Activated T-cell treated with anti-CD3 and anti-CD28 coated beads for 24 hours (primary cell): ENCODE measurements at places on chromosomes 11 and 22.
A peak's percentile ranks its signal among the peaks of the same experiment; 100 is the strongest.

- DNase-seq: no peak
These were observed 37.6 kb upstream of the TMEM135 start for GRCh38 chr11:86999859-87000753.

GRCh38 chr11:134939905-134940304 lies 527.9 kb upstream of the B3GAT1 start:
- no peak for DNase-seq

GRCh38 chr11:74019104-74019738 lies 10.3 kb upstream of the UCP3 start:
- no peak for DNase-seq

GRCh38 chr11:64492561-64492960 lies 98.5 kb upstream of the SLC22A12 start:
- DNase-seq: no peak

GRCh38 chr11:109208121-109208520 lies 213.9 kb upstream of the C11orf87 start:
- no peak for DNase-seq

- peak; percentile 60 for DNase-seq
These were observed at the start of gene TRPM5 for GRCh38 chr11:2443881-2444820. Gene TRPM5, minus strand, starts transcription at chr11:2444514. Its CDS starts 21,478 bp downstream, at chr11:2423036.

DNA sequence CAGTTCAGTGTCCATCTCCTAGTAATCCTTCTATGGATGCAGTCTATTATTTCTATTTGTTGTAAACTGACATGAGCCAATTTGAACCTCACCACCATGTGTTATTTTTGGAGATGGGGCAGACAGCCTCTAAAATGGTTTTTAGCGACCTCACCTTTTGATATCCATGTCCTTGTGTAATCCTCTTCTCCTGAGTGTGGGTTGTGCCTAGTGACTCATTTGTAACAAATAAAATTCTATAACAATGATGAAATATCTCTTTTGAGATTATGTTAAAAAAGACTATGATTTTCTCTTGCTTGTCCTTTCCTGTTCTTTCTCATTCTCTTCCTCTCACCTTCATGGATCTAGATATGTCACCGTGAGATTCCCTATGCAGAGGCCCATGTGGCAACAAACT lies 554.6 kb upstream of the ANO3 start:
- DNase-seq: no peak

DNA sequence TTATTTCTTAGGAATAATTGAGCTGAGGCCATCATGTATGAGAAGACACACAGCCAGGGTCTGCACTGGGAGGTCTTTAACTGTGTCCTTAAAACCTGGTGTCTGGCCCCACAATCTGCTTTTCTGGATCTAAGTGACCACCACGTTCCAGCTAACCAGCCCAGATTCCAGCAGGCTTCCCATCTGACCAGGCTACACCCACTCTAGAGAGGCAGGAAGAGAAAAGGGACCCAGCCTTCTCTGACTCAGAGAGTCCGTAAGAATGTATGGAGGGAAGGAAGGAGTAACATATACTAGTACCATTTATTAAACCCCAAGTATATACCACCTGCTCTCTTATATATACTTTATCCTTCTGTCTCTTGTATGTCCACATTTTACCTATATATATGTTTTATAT lies 80.1 kb downstream of the LDLRAD3 start:
- DNase-seq: no peak

GRCh38 chr22:26812731-26813130 lies 155.3 kb downstream of the MIAT start:
- DNase-seq: no peak

DNA sequence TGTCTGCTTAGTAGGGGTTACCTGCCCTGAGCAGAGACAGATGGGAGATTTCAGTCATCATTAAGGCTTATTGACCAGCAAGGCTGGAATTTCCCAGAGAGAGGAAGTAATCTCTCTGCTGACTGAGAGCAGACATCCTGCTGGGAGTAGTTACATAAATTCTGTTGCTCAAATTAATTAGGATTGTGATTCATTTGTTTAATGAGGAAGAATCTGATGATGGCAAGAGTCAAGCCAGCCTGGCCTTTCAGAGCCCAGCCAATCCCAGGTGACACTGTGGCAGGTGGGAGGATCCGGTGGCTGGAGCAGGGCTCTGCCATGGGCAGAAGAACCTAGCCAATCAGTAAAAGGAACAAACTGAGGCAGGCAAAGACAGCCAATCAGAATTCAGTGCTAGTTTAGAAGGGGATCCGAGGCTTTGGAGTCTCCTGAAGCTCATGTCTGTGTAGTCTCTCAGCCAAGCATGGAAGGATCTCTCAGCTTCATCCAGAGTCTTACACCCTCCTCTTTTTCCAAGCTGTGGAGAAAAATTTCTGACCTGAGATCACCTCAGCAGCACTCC lies 61.2 kb upstream of the CHST1 start:
- DNase-seq: no peak

DNA sequence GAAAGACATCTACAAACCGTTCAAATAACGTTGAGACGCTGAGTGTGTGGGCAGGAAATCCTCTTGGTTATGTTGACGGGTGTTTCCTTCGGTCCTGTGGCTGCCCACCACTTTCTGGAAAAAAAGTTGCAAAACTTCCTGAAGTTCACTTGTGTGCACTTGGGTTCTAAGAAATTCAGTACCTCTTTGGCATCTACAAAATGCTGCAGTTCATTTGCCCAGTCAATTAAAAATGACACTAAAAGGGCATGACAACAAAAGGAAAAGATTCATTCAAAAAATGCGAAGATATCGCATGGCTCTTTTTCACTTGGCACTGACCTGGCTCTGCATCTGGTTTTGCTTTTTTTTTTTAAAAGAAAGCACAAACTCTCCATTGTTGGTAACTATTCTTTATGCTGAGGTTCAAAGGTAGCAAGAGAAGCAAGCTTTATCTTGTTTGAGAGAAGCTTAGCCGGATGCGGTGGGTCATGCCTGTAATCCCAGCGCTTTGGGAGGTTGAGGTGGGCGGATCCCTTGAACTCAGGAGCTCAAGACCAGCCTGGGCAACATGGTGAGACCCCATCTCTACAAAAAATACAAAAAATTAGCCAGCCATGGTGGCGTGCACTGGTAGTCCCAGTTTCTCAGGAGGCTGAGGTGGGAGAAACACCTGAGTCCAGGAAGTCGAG lies 10.6 kb upstream of the XBP1 start:
- DNase-seq: no peak
